ENCODE measurements at places on chromosomes 2 and 18.

- no peak for DNase-seq
These were observed 60.2 kb downstream of the RALBP1 start for GRCh38 chr18:9535430-9535991.

- no peak for DNase-seq
These were observed 29.3 kb upstream of the HS6ST1 start for GRCh38 chr2:128347701-128348539.

- DNase-seq = no peak
These were observed 80.9 kb upstream of the PHLPP1 start for GRCh38 chr18:62634458-62634857.

- no peak for DNase-seq
These were observed 113.3 kb downstream of the POLE4 start for GRCh38 chr2:75071766-75072165.

GRCh38 chr2:241942416-241943208, 73.1 kb downstream of the RTP5 start:
- no peak for DNase-seq

DNA sequence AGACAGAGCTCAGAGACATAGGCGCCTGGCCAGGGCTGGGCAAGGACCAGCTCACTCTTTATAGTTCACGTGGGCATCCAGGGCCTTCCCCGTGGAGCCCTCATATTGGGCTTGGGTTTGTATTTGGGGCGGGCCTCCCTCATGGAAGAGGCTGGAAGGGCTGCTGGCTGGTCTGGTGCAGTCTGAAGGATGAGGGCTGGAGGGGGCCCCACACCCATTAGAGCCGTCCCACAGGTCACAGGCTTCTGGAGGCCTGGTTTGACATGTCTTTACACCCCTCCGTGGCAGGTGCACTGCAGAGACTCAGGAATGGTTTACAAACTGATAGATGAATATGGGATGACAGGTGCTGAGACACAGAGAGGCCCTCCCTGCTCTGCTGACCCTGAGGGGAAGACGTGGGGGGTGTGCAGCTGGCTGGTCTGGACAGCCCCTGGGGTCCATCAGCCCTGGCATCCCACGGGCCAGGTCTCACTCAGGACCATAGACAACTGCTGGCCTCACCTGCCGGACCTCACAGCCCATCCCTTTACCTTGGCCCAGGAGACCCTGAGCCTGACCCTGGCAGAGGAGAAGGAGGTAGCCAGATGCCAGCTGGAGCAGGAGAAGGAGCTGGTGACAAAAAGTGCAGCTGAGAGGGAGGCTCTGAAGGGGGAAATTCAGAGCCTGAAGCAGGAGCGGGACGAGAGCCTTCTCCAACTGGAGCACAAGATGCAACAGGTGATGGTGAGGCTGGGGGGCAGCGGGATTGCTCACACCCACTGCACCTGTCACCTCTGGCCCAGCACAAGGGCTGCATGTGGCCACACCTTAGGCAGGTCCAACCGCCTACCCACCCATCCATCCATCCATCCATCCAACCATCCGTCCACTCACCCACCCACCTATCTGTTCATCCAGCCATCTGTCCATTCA, 43.9 kb downstream of the CROCC2 start:
- DNase-seq = no peak

GRCh38 chr2:169110419-169110818, 41.1 kb downstream of the DHRS9 start:
- no peak for DNase-seq

Measured in iPS DF 6.9 (cell line).